Stimulated activated CD4-positive, alpha-beta T cell treated with anti-CD3 and anti-CD28 coated beads, Interleukin-1b, Interleukin-23, amount 100 ng/mL, for 4 hours (primary cell): ENCODE measurements at places on chromosomes 12 and 14.

DNA sequence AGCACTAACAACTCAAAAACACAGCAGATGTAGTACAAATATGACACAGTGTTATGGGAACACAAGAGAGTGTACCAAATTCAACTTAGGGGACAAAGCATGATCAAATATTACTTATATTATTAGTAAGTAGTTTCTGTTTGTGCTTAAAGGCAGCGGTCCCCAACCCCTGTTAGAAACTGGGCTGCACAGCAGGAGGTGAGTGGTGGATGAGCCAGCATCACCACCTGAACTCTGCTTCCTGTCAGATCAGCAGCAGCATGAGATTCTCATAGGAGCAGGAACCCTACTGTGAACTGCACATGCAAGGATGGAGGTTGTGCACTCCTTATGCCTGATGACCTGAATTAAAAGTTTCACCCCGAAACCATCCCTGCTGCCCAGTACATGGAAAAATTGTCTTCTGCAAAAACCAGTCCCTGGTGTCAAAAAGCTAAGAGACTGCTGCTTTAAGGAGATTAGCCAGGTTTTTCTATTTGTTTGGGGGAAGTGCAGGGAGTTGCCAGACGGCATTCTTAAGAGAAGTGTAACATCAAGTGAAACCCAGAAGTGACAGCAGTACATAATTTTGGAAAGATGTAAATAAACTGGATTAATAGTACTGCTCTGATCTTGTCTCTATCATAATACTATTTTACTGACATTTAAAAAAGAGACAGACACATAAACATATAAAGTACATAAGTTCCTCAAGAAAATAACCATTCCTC lies 26.7 kb downstream of the GTF2A1 start:
- no peak for DNase-seq

GRCh38 chr12:52156757-52157565 lies 34.9 kb downstream of the KRT80 start:
- DNase-seq, result peak; percentile 55

DNA sequence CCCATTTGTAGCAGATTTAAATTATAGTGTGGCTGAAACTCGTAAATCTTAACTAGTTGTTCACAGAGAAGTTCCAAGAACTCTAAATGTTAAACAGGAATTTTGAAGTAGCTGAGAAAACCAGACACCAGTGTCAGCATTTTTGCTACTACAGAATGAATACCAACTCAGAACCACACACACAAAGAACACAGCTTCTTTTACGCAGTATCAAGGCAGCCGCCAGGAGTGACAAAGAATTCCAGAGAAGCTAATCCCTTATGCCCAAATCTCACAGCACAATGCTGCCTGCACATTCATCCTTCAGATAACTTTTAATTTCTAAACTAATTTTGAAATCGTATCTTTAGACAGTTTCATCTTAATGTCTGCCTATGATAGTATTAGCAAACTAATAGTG lies 37.4 kb downstream of the SLC6A15 start:
- no peak for DNase-seq

- no peak for DNase-seq
Measured at GRCh38 chr12:40313928-40314327, 89.1 kb downstream of the LRRK2 start.

- no peak for DNase-seq
Measured at GRCh38 chr12:112097641-112098040, 10.9 kb downstream of the NAA25 start.

- no peak for DNase-seq
Measured at GRCh38 chr12:1216560-1216959, 225.5 kb downstream of the ERC1 start.

DNA sequence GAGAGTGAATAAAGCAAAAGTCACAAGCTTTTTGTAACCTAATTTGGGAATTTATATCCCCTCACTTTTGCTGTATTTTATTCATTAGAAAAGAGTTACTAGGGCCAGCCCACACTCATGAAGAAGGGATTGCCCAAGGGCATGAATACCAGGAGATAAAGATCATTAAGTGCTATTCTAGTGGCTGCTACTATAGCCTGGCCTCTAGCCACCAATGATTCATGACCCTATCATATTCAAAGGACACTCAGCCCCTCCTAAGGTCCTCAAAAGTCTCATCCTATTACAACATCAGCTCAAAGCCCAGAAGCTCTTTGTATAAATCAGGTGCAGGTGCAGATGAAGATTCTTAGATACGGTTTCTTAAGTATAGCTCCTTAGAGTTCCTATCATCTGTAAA lies 518.1 kb downstream of the TRHDE start:
- DNase-seq, result no peak

DNA sequence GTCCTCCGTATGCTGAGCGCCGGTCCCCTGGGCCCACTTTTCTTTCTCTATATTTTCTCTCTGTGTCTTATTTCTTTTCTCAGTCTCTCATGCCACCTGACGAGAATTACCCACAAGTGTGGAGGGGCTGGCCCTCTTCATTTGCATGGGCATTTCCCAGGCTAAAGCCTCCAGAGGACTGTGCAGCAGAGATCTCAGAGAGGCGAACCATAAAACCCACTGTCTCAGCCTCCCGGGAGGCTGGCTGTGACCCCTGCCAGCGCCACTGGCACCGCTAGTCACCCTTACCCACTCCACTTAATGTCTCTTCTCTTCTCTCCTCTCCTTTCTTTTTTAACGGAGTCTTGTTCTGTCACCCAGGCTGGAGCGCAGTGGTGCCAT lies 7.1 kb upstream of the SERPINA9 start:
- no peak for DNase-seq

DNA sequence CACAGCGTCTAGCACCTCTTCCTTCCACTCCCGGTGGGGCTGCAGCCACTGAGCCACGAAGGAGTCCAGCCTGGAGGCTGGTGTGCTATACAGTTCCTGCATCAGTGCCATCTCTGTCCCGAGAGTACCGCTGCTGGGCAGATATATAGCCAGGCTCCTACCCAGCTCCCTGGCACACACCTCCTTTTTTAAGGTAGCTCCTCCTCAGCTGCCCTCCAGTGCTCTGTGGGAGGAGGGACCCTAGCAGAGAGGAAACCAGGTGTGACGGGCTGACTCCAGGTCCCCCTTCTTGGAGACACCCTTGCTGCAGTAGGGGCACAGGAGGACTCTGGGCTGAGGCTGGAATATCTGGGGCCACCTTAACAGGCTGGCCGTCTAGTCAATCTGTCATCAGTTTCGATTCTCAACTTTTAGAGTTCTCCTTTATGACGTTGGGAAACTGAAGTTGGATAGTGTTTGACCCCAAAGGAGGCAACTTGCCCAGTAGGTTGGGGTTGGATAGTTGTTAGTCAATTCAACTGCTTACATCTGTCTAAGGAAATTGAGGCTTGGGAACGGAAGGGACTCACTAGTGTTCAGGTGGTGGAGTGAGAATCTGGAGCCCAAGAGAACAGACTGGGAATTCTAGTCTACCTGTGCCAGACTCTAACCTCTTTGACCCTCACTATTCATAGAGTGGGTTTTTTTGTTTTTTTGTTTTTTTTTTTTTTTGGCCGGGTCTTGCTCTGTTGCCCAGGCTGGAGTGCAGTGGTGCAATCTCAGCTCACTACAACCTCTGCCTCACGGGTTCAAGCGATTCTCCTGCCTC lies at the start of gene OASL:
Gene OASL (minus strand): TSS at position 386 of the 808 bp plus-strand sequence. CDS start 275 bp downstream, at position 111.
- no peak for DNase-seq

- no peak for DNase-seq
Measured at GRCh38 chr12:132804426-132804861, 24.2 kb downstream of the GOLGA3 start.

DNA sequence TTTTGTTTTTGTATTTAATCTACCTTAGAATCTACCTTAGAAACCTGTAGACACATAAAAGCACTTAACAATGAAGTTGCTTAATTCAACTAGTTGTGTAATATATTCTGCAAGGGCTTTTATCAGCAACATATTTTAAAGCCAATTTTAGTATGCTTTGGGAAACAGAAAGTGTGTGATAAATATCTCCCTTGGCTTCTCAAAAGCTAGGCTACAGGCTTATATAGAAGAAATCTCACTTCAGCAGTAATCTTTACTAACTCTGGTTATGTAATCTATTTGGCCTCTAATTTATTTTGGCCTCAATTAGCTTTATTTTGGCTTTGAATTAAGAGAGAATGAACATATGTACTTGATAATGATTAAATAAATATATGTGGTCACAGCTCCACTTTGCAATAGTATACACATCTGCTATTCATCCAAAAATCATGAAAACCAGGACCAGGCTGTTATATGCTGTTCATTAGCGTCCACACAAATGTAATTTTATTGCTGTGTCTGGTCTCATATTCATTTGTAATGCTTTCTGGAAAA lies 37.2 kb downstream of the LRP6 start:
- DNase-seq, result no peak

- DNase-seq, result no peak
Measured at GRCh38 chr14:63295231-63295685, 23.5 kb downstream of the GPHB5 start.

GRCh38 chr14:24828486-24828885 lies 194.5 kb upstream of the GZMB start:
- no peak for DNase-seq

DNA sequence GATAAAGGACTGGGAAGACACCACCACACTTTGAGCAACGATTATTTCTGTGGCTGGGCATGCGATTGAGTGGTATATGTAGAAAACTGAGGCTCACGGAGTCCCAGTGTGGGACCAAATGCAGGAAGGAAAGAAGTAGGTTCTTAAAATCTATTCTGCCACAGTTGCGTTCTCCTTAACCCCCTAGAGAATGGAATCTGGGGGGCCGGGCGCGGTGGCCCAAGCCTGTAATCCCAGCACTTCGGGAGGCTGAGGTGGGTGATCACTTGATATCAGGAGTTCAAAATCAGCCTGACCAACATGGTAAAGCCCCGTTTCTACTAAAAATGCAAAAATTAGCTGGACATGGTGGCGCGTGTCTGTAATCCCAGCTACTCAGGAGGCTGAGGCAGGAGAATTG lies 29.9 kb upstream of the CORO1C start:
- DNase-seq, result no peak

DNA sequence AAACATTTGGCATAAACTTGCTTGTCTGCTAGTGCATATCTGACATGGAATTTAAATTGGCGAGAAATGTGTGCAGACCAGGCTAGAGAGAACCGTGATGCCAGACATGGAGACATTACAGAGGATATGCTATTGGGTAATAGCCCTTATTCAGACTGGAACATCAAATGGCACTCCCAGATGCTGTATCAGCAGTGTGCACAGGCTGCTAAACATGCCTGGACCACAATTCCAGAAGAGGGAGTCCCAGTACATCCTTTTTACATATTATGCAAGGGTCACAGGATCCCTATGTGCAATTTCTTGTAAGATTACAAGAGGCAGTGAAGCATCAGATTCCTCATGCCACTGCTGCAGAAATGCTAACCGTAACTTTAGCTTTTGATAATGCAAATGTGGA lies 354.5 kb upstream of the FOXG1 start:
- no peak for DNase-seq

GRCh38 chr14:74712499-74713394 lies at the start of the genes AREL1 and FCF1:
Gene AREL1 (minus strand): TSS chr14:74713080. CDS start chr14:74685615, 27,465 bp downstream.
Gene FCF1 (plus strand): TSS chr14:74713144. CDS start chr14:74713198, 54 bp downstream.
- DNase-seq, result peak; percentile 62

DNA sequence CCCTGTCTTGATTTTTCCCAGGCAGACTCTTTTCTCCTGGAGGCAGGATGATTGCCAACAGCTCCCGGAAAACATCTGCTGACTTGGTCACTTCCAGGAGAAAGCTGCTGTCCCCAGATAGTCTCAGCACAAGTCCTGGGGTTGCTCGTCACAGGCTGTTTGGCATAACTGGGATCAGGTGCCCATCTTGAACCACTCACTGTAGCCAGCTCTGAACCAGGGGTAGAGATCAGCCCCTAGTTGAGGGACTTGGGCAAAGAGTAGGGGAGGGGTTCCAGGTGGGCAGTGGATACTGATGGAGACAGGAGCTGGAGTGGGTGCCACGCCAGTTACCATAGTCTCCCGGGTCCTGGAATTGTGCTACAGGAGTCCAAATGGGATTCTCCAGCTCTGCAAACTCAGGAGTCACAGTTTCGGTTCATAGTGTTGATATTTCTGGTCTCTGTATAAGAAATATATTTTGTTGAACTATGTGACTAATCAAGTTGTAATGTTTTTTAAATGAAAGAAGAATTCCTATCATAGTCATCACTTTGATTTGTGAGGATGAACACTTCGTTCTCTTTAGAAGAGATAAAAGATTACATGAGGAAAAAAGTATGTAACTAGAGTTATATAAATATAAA lies 1154.5 kb downstream of the AACS start:
- DNase-seq, result no peak

GRCh38 chr12:56720731-56721151 lies 4.4 kb downstream of the NACA start:
- no peak for DNase-seq

DNA sequence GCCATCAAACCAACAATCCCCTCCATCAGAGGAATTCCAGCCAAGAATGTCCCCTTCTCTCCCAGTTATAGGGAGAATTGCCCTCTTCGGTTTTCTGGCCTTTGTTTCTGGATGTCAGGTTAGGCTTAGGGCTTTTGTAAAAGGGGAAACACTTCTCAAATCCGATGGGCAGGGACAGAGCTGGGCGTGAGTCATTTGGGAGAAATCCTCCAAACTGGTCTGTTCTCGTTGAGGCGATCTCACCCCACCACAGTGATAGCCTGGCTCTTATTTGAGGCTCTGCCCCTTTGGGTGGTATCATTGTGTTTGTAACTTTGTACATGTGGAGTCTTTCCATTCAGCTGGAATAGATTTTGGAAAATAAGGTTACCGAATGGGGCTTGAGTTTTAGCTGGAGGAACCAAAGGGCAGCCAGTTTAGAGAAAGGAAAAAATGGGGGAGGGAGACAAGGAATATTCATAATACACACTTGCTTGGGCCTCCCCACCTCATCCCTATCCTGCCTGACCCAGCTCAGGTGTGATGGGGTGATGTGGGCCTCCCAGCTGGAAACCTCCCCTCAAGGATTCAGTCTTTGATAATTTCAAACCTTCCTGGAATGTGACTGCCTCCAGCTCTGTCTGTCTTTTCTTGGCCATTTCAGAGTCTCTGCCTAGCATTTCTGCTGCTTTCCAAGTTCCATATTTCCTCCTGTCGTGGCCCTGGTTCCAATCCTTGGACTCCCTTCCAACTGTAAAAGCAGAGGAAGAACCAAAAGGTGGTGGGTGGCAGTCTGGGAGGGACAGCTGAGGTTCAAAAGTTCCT lies 7.5 kb downstream of the HOXC4 start:
- no peak for DNase-seq

- no peak for DNase-seq
Measured at GRCh38 chr14:59832653-59833294, 37.8 kb downstream of the RTN1 start.

GRCh38 chr12:54936736-54937135 lies 47.8 kb downstream of the TESPA1 start:
- no peak for DNase-seq

GRCh38 chr12:132535019-132535418 lies 45.1 kb downstream of the FBRSL1 start:
- DNase-seq, result no peak

- no peak for DNase-seq
Measured at GRCh38 chr12:27572486-27573255, 48.7 kb downstream of the PPFIBP1 start.

GRCh38 chr14:79833781-79834180 lies 377.5 kb downstream of the DIO2 start:
- DNase-seq, result no peak

- no peak for DNase-seq
Measured at GRCh38 chr14:93953263-93953662, 23.1 kb downstream of the ASB2 start.
